ENCODE measurements at places on chromosomes 11 and 22.

GRCh38 chr11:97871816-97872215 lies 1148.9 kb upstream of the CNTN5 start:
- DNase-seq, result no peak

- DNase-seq, result no peak
These were observed 12.7 kb downstream of the CSNK1E start for GRCh38 chr22:38304526-38304925.

- DNase-seq, result no peak
These were observed 38.7 kb upstream of the ELF5 start for GRCh38 chr11:34552270-34552669.

- no peak for DNase-seq
These were observed 5.1 kb downstream of the ABCC8 start for GRCh38 chr11:17471501-17471900.

- no peak for DNase-seq
These were observed 18.4 kb upstream of the SMPD1 start for GRCh38 chr11:6371825-6372224.

DNA sequence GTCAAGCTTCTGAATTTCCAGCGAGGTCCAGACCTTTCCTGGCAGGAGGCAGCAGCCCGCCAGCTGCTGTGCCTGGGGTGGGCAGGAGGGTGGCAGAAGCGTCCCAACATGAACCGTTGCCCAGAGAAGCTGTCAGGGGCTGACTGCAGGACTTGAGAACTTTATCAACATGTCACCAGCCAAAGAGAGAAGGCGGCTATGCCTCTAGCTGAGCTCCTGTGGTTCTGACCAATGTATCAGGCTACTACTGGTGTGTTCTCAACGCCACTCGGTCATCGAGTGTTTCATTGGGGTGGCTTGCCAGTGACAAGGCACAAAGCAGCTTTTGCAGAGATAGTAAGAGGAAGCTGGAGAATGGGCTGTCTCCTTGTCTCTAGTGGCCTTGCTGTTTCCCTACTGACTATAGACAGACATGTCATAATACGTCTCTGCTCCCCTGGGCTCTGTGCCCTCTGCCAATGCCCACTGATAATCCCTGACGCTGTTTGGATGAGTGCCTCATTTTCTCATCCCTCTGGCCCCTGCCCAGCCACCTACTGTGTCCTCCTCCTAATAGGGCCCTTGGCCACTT lies 17.6 kb upstream of the ASCC2 start:
- DNase-seq, result no peak

GRCh38 chr22:41674846-41675340 lies 13.8 kb downstream of the SNU13 start:
- no peak for DNase-seq

DNA sequence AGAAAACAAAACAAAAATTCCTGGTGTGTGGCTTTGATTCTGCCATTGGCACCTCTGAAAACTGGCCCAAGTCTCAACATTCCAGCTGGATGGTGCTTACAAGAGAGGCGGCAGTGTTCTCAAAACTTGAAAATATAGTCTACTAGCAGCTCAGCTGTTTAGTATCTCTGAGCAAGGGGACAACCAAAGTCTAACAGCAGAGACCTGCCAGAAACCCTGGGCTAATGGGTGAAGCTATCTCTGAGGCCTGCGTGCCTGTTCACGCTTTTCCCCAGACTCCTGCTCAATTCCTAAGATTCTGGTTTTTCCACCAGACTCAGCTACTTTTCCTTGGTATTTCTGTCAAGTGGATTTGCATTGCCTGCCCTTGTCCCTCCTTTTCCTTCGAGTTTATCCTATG lies 17.9 kb downstream of the TMEM218 start:
- no peak for DNase-seq

GRCh38 chr11:66619080-66619554 lies 2.7 kb downstream of the RBM14 start:
- DNase-seq, result peak; percentile 41

DNA sequence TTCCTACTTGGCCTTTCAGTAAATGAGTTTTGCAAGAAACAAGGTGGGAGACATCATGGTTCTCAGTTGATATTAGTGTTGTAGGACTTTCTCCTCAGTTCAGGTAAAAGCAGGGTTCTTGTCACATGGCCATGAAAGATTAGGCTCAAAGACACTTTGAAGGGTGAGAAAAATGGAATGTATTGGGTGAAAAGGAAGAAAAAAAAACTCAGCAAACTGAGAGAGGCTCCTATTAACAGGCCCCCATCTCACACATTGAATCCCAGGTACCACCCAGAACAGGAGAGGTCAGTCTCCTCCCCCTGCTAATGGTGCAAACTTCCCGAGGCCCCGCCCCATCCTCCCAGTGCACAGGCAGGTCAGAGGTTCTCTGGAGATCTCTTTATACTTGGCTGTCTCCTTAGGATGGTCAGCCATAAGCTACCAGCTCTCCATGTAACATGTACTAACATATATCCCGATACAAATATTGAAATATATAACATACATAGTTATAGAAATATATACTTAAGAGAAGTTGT lies 62.2 kb downstream of the MICAL2 start:
- no peak for DNase-seq

DNA sequence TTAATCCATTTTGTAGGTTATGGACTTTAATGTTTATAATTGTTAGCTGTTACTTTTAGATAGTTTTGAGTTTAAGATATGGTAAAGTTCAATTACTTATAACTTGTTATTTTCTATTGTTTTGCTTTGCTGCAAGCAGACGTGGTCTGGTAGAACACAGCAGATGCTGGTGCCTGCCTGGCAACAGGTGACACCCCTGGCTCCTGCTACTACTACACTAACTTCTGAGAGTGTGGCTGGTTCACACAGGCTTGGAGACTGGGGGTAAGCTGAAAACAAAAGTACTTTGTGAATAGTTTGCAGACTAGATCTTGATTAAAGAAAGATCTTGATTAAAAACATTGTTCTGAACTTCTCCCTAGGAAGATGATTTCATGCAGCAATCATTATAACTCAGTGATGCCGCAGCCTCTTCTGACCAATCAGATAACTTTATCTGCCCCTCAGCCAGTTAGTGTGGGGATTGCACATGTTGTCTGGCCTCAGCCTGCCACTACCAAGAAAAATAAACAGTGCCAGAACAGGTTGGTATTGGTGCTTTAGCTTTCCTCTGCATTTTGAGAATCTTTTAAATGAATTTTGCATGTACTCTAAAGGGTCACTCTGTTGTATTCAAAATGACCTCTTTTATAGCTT lies 90.4 kb downstream of the HIPK3 start:
- peak; percentile 27 for DNase-seq

- no peak for DNase-seq
These were observed 221.1 kb downstream of the LARGE1 start for GRCh38 chr22:33699176-33699575.

DNA sequence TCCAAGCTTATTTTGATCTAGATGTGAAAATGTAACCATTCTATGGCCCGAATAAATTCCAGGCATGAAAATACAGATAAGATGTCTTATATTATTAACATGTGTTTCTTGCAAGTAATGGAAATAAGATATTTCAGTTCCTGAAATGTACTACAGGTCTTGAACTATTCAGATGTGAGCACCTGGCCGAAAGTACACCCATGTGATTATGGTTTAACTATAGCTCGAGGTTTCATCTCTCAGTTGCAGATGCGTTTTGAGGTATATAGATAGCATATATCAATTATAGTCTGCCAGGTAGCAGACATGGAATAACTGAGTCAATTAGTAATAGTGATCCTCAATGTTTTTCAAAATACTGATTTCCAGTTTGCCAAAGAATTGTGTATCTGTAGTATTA lies 68.3 kb downstream of the DDIAS start:
- no peak for DNase-seq

GRCh38 chr11:70614034-70614681 lies 215.8 kb downstream of the CTTN start:
- DNase-seq, result no peak

GRCh38 chr22:24153353-24153752 lies 27.9 kb upstream of the SUSD2 start:
- no peak for DNase-seq

DNA sequence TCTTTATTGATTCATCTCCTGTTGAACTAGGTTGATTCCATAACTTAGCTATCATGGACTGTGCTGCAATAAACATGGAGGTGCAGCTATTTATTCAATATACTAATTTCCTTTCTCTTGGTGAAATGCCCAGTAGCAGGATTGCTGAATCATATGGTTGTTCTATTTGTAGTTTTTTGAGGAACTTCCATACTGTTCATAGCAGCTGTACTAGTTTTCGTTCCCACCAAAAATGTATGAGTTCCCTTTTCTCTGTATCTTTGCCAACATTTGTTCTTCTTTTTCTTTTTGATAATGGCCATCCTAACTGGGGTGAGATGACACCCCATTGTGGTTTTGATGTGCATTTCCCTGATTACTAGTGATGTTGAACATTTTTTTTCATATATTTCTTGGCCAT lies 87.2 kb upstream of the NAV2 start:
- DNase-seq, result no peak

GRCh38 chr22:26483439-26484359 lies at the start of the genes HPS4 and SRRD:
Gene HPS4, minus strand, starts transcription at chr22:26483783. Its CDS starts 2,021 bp downstream, at chr22:26481762.
Gene SRRD, plus strand, starts transcription at chr22:26483877. Its CDS starts 14 bp downstream, at chr22:26483891.
- DNase-seq, result peak; percentile 98

- no peak for DNase-seq
These were observed 332.4 kb downstream of the TBC1D22A start for GRCh38 chr22:47094861-47095330.

DNA sequence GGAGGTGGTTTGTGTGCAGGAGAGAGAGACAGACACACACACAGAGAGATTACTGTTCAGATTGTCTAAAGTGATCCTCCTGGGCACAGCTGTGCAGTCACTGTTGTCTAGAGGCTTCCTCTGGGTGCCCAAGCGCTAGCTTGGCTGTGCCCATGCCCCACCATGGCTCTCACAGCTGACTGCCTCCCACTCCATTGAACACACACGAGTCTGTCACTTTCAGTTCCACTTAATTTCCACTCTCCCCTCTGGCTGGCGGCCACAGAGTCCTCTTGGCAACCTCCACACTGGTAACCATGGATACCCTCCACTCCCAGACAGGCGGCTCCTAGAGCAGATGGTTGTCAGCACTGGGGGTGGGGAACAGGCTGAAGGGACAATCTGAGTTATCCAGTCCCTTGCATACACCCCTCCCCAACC lies 29.1 kb downstream of the MAP6 start:
- no peak for DNase-seq

- no peak for DNase-seq
These were observed 63.2 kb downstream of the SGSM3 start for GRCh38 chr22:40433416-40434090.

- DNase-seq, result no peak
These were observed 31.8 kb downstream of the USP35 start for GRCh38 chr11:78220218-78221157.

GRCh38 chr22:20219667-20220628 lies 48.2 kb downstream of the RTN4R start:
- no peak for DNase-seq

GRCh38 chr22:44337678-44338004 lies 24.9 kb upstream of the SHISAL1 start:
- no peak for DNase-seq

GRCh38 chr22:49462291-49462690 lies 365.4 kb downstream of the BRD1 start:
- DNase-seq, result no peak

GRCh38 chr22:26763633-26764361 lies 106.4 kb downstream of the MIAT start:
- DNase-seq, result no peak

- DNase-seq, result no peak
These were observed 630.2 kb upstream of the LUZP2 start for GRCh38 chr11:23866641-23867040.

DNA sequence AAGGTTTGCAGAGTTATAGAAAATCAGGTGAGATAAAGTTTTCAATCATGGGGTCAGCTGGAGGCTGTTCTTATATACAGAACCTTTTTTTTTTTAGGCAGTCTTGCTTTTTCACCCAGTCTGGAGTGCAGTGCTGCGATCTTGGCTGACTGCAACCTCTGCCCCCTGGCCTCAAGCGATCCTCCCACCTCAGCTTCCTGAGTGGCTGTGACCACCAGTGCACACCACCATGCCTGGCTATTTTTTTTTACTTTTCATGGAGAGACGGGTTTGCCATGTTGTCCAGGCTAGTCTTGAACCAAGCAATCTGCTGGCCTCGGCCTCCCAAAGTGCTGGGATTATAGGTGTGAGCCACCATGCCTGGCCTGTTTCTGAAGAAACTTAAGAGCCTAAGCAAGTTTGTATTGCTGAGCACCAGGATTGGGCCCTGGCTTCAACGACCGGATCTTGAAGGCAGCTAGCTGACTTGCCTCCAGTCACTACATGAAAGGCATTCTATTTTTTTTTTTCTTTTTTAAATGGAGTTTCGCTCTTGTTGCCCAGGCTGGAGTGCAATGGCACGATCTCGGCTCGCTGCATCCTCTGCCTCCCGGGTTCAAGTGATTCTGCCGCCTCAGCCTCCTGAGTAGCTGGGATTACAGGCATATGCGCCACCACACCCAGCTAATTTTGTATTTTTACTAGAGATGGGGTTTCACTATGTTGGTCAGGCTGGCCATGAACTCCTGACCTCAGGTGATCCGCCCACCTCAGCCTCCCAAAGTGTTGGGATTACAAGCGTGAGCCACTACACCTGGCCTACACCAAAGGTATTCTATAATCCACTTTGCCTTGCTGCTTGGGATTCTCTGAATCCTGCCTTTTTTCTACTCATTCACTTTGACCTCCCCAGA lies 7.6 kb downstream of the XBP1 start:
- no peak for DNase-seq

DNA sequence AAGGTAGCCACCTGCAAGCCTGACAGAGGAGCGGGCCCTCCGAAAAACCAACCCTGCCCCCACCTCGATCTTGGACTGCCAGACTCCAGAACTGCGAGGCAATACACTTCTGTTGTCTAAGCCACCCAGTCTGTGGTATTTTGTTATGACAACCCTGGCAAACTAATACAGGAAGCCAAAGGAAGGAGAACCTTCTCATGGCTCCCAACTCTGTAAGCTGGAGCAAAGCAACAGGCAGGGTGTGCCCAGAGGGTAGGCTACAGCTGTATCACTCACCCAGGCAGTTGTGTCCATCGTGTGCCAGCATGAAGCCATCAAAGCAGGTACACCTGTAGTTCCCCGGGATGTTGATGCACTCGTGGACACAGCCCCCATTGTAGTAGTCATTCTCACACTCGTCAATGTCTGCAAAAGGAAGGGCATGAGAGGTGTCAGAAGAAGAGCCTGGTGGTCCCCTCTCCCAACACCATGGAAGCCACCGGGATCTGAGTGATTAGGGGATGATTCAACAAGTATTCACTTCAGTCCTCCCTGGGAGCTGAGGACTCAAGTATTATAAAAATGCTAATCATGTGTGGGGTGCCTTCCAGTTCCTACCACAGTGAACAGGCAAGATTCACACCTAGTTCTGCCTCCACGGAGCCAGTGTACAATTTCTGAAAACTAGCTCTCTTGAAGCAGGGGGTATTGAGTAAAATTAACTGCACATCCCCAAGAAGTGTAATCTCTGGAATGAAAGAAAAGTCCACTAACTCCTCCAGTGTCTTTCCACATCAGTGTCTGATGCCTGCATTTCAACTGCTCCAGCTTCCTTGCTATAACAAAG lies 23.3 kb downstream of the SCUBE1 start:
- no peak for DNase-seq

GRCh38 chr22:47369431-47370015 lies 607.1 kb downstream of the TBC1D22A start:
- DNase-seq, result no peak

- DNase-seq, result no peak
These were observed 567.3 kb downstream of the MIAT start for GRCh38 chr22:27224485-27225374.
